ENCODE measurements at places on chromosomes 7 and 10.

DNA sequence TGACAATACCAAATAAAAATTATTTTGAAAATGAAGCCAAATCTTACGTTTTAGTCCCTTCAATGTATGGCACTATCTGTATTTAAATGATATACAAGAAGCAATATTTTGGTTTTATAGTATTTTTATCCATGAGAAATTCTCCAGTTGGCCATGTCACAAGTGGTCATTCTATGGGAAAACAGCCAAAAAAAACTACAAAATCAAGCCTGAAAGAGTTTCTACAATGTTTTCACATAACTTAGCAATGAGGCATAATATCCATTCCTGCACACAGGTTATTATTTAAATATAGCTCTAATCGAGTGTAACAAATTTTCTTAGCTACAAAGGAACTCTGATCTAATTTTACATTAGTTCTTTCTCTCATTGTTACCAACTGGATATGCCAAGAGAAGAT lies 5.4 kb downstream of the RAB11FIP2 start:
- peak; percentile 37 for DNase-seq
- H3K36me3 ChIP-seq, result 0 out of 2 replicates have a peak, but pooled peaks cover 6% of the 10 kb centered on the region
- H3K4me3 ChIP-seq, result no peak overlapping the region
- H3K4me1 ChIP-seq, result peaks cover 67% of the 10 kb centered on the region
- H3K27ac ChIP-seq, result no peak overlapping the region
- no peaks in the 10 kb centered on the region for H3K27me3 ChIP-seq

- no peaks in the 10 kb centered on the region for H3K4me1 ChIP-seq
- DNase-seq, result no peak
- H3K27me3 ChIP-seq, result no peaks in the 10 kb centered on the region
Measured at GRCh38 chr7:64744680-64745079, 49.5 kb upstream of the ZNF138 start.

GRCh38 chr10:77310288-77310840 lies 327.2 kb downstream of the KCNMA1 start:
- no peak overlapping the region for H3K4me3 ChIP-seq
- no peak for DNase-seq
- peaks cover 3% of the 10 kb centered on the region for H3K27me3 ChIP-seq
- H3K36me3 ChIP-seq, result peaks cover 11% of the 10 kb centered on the region
- peaks cover 79% of the 10 kb centered on the region for H3K4me1 ChIP-seq

DNA sequence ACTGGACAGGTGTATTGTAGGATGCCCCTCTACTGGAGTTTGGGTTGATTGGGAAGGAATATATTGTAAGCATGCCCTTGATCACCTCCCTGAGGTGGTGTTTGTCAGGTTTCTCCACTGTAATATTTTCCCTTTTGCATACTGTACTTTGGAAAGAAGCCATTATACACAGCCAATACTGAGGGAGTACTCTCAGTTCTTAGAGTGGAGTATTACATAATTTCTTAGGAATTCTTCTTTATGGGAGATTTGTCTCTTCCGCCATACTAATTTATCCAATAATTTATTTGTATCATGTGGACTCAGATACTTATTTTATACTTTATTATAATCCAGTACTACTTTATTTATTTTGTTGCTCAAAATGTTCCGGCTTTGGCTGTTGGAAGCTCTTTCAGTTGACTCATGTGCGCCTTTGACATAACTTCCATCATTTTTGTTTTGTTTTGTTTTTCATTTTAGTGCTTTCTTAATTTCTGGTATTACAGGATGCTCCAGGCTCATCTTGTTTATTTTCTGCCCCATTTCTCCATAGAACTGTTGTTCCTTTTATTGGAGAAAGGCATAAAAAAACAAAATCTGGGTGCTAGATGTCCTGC lies 29.7 kb downstream of the MKLN1 start:
- H3K4me1 ChIP-seq, result peaks cover 80% of the 10 kb centered on the region
- peaks cover 19% of the 10 kb centered on the region for H3K36me3 ChIP-seq
- no peak for DNase-seq
- no peak overlapping the region for H3K27ac ChIP-seq

DNA sequence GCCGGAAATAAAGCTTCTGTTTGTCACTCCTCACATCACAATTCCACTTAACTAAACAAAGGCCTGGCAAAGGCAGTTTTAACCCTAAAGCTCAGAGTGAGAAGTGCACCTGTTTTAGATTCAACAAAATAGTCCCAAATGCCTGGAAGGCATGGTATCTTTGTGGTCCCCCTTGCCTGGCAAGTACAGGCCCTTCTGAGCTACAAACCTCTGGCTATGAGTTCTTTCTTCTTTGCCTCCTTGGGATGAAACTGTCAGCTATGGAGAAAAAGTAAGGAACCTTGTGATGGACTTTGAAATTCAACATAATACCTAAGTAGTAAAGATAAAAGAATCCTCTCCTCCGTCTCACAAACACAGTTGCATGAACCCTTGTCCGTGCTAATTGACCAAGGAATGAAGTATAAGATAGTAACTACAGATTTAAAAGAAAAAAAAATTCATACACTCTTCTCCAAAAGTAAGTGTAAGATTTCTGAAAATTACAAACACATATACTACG lies 244.5 kb upstream of the ETV1 start:
- no peak overlapping the region for H3K4me3 ChIP-seq
- H3K27ac ChIP-seq, result no peak overlapping the region
- peaks cover 19% of the 10 kb centered on the region for H3K4me1 ChIP-seq
- H3K27me3 ChIP-seq, result no peaks in the 10 kb centered on the region
- no peak for DNase-seq
- no peaks in the 10 kb centered on the region for H3K36me3 ChIP-seq

- H3K36me3 ChIP-seq, result peaks cover 6% of the 10 kb centered on the region
- DNase-seq, result peak; percentile 49
- no peak overlapping the region for H3K27ac ChIP-seq
- H3K4me3 ChIP-seq, result no peak overlapping the region
- H3K4me1 ChIP-seq, result peaks cover 14% of the 10 kb centered on the region
- H3K27me3 ChIP-seq, result peaks cover 1% of the 10 kb centered on the region
Measured at GRCh38 chr7:74202841-74203556, 6.8 kb upstream of the LAT2 start.

DNA sequence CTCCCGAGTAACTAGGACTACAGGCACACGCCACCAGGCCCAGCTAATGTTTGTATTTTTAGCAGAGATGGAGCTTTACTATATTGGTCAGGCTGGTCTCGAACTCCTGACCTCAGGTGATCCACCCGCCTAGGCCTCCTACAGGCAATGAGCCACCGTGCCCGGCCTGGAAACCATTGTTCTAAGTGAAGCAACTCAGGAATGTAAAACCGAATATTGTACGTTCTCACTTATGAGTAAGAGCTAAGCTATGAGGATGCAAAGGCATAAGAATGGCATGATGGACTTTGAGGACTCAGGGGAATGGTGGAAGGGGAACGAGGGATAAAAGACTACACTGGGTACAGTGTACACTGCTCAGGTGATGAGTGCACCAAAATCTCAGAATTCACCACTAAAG lies 235.1 kb upstream of the AUTS2 start:
- no peaks in the 10 kb centered on the region for H3K36me3 ChIP-seq
- no peaks in the 10 kb centered on the region for H3K4me1 ChIP-seq
- DNase-seq, result no peak
- peaks cover 2% of the 10 kb centered on the region for H3K27me3 ChIP-seq
- H3K27ac ChIP-seq, result no peak overlapping the region

DNA sequence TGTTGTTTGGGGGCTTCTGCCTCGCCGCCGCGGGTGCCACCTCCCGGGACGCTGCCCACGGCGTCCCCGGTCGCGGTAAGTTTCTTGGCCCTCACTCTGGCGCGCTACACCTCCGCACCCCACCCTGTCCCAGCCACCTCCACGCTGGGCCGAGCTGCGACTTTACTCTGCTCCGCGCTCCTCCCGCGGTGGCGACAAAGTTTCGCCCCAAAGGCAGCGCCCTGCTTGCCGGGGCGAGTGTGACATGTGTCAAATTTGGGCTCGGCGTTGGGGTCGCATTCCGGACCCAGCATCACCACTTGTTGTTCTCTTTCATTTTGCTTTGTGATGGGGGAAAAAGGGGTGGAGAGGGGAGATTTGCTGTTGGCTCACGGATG lies 167.7 kb upstream of the PPP1R3A start:
- H3K27ac ChIP-seq, result no peak overlapping the region
- H3K36me3 ChIP-seq, result no peaks in the 10 kb centered on the region
- peaks cover 28% of the 10 kb centered on the region for H3K4me1 ChIP-seq
- H3K4me3 ChIP-seq, result peak overlapping the region; percentile 91
- DNase-seq, result no peak
- H3K27me3 ChIP-seq, result peaks cover 41% of the 10 kb centered on the region

DNA sequence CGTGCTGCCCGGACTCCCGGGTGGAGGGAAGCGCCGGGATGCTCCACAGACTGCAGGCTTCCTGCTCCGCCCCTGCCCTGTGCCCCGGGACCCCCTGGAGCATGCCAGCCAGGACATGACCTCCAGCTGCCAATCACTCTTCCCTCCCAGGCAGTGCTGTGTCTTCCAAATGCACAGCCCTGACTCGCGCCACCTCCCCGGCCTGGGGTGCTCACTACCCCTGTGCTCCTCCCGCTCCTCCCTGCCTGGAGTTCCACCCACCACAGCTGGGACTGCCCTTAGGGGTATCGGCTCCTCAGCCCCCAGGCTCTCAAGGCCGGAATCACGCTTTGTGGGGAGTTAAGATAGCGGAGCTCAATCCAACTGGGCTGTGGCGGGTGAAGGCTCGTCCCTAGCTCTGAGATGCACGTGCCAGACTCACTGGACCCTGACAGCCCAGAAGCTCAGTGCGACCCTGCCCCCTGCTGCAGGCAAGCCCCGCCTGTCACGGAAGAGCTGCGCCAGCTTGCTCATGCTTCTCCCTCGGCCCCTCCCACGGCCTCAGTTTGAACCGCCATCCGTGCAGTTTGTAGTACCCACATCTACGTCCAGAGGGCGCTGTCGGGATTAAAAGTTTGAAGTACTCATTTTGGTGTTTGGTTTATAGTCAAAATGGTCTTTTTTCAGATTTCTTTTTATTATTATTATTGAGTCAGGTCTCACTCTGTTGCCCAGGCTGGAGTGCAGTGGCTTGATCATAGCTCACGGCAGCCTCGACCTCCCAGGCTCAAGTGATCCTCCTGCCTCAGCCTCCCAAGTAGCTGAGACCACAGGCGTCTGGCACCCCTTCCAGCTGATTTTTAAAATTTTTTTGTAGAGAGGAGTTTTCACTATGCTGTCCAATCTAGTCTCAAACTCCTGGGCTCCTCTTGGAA lies 142.5 kb upstream of the TCERG1L start:
- H3K4me1 ChIP-seq, result no peaks in the 10 kb centered on the region
- no peaks in the 10 kb centered on the region for H3K36me3 ChIP-seq
- DNase-seq, result no peak
- H3K27me3 ChIP-seq, result peaks cover 4% of the 10 kb centered on the region
- no peak overlapping the region for H3K4me3 ChIP-seq

- no peaks in the 10 kb centered on the region for H3K36me3 ChIP-seq
- no peak overlapping the region for H3K4me3 ChIP-seq
- DNase-seq, result no peak
- no peaks in the 10 kb centered on the region for H3K4me1 ChIP-seq
- no peak overlapping the region for H3K27ac ChIP-seq
Measured at GRCh38 chr10:86373828-86374227, 7.2 kb upstream of the GRID1 start.

GRCh38 chr7:44103923-44104859 lies at the start of gene AEBP1:
TSS of gene AEBP1 (plus strand) at chr7:44104345. CDS start at chr7:44104666, 321 bp downstream.
- H3K4me1 ChIP-seq, result peaks cover 51% of the 10 kb centered on the region
- H3K36me3 ChIP-seq, result no peaks in the 10 kb centered on the region
- peak; percentile 31 for DNase-seq
- peak within 1 kb of the TSS; percentile 92 for H3K27ac ChIP-seq

- no peak overlapping the region for H3K4me3 ChIP-seq
- DNase-seq, result no peak
- no peaks in the 10 kb centered on the region for H3K4me1 ChIP-seq
- no peak overlapping the region for H3K27ac ChIP-seq
- peaks cover 34% of the 10 kb centered on the region for H3K27me3 ChIP-seq
Measured at GRCh38 chr10:114284346-114285071, 45.5 kb downstream of the VWA2 start.
